ENCODE measurements at places on chromosomes 7 and 10.

DNA sequence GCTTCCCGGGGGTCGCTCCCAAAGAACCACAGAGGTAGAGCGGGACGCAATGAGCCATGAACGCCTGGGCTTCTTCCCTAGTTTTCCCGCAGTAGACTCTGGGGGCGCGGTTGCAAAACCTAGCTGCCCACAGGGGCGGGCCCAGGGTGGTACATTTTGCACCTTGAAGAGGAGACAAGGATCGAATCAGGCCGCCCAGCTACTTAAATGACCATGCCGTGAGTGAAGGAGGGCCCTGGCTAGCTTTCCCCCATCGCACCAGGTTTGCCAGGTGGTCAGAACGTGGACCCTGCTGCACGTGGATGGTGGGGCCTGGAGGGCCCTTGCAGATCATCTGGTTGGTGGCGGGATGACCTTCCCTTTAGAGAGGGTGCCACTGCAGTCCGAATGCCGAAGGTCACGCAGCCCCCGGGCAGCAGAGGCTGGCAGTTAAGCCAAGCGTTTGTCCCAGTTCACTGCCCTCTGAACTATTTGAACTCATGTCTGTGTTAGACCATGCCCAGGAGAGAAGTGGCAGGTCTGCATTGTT, 604 bp upstream of the SHTN1 start:
- DNase-seq: peak; percentile 13

DNA sequence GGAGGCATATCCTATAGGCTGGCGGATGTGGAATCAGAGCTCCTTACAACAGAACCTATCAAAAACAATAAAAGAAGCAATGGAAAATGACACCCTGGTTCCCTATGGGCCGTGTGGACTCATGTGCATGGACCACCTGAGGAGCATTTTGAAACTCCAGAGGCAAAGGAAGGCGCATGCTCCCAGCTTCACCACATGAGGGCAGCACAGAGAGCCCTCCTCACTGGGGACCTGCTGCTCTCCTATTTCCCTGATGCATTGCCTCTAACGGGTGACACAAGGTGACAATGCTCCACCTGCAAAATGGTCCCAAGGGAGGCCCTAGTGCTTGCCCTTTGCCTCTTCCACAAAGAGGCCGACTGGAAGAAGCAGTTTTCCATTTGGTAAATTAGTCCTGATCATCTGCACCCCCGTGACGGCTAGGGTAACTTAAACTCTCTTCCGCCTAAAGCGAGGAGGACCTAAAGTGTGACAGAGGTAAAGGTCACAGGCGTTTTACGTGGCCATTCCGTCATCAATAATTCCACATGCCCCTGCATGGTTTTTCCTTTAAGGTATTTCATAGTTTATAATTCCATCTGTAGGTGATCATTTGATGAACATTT, 67.7 kb downstream of the GPAM start:
- peak; percentile 43 for DNase-seq

DNA sequence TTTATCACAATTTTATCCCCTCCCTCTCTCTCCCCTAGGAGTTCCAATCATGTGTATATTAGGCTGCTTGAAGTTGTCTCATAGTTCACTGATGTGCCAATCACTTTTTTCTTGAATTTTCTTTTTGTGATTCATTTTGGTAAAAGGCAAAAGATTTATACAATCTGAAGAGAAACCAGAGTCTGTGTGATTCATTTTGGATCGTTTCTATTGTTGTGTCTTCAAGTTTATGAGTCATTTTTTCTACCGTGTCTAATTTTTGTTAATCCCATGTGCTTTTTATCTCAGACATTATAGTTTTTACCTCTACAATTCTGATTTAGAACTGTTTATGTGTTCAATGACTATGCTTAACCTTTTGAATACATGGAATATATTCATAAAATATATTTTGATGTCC, 483.9 kb upstream of the AUTS2 start:
- peak; percentile 2 for DNase-seq

DNA sequence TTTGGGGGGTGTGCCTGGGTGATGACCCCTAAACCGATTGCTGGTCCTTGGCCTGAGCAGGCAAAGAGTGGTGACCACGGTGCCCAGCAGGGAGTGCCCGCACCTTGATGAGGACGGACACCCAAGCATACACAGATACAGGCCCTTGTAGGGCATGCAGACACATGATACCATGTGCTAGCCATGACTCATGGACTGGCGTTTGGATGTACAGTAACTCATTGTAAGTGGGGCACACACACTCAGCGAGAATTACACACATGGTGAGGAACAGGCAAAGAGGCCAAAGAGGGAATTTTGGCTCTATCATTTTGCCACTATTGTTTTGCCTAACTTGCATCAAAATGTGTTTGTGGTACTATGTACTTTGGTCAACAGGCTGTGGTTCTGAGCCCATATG, 24.1 kb downstream of the KAZALD1 start:
- no peak for DNase-seq

- peak; percentile 47 for DNase-seq
Measured at GRCh38 chr10:117503244-117504205, 39.0 kb upstream of the EMX2 start.

- DNase-seq: no peak
Measured at GRCh38 chr10:117801691-117802090, 245.1 kb downstream of the RAB11FIP2 start.

DNA sequence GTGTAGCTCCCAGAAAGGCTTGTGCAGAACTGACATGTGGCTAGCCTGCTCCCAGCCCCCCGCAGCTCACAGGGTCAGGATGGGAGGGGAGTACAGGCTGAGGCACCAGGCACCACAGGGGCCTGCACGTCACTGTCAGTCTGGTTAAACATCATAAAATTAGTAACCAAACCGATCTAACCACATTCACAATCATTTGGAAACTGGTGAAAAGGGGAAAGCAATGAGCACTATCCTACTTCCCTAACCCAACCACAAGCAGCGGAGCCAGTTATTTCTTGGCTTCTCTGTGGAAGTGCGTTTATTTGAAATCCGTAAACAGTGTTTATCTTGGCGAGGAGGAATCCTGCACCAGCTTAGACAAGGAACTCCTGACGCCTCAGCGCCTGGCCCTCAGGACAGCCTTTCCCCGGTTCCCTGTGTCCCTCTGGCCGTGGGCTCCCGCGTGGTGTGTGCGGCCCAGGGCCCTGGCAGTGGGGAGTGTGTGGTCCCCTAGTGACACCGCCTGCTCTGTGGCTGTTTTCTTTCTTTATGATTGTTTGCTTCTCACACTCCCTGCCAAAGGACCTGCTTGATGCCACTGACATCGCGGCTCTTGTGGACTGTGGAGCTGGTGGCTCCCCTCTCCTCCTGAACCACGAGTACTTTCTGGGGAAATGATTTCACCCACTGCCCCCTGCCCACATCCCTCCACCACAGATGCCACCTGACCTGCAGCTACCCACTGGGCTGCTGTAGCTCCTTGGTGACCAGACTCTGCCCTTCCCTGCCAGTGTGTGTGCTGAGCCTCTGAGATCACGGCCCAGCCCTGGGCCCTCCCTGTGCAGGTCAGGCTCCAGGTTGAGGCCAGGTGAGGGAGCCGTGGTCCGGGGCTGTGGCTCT, 38.0 kb downstream of the INPP5A start:
- peak; percentile 96 for DNase-seq

DNA sequence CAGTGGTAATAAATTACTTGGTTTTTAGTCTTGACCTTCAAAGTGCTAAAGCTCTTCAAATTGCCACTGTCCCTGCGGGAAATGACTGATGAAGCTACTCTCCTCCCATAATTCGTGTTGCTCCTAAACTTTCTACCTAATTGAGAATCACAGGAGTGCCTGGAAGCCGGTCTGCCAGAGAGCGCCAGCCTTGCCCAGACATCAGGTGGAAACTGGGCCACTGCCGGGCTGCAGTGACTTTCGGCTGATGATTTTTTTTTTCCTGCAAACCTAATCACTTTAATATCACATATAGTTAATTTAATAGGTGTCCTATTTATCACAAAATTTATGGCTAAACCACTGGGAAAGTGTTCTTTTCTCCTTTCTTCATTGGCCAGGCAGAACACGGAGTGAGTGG, 59.6 kb upstream of the UBE3C start:
- no peak for DNase-seq

GRCh38 chr10:14904864-14905263, 26.2 kb downstream of the SUV39H2 start:
- no peak for DNase-seq

Data from EH (cell line).